ENCODE measurements at places on chromosomes 13 and 19. TPM values are rescaled to one million over a fixed set of nuclear protein-coding genes. Genes with fewer than 3 reads are reported as not detected.

DNA sequence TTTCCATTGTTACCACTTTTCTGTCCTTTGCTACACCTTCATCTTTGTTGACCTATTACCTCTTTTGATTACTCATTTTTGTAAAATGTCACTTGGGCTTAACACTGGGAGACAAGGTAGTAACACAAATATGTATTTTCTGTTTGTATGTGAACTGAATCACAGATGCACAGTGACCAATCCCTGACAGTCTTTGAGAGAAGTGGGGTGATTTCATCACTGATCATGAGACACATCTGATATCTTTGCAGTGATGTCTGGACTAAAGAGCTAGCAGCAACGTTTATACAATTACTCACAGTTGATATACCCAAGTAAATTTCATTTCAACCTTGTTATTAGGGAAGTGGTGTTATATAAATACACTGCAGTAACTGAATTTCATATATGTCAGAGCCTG, 1397.4 kb upstream of the SPRY2 start:
- no peak for DNase-seq

- no peak for DNase-seq
These were observed 2738.9 kb upstream of the PCDH20 start for GRCh38 chr13:64154514-64154913.

ZNF285 gene
- 11.4 TPM for polyA plus RNA-seq

GPC5 gene
- polyA plus RNA-seq: 3.9 TPM

ANGPTL8 gene
- polyA plus RNA-seq: 0.52 TPM
